Esophagus squamous epithelium (tissue), 5 donors: ENCODE measurements at places on chromosomes 5 and 9.

- DNase-seq = no peak
Observed at GRCh38 chr9:106038266-106039001, 344.1 kb downstream of the TMEM38B start.

GRCh38 chr9:133117271-133118178 lies 3.5 kb downstream of the RALGDS start:
- DNase-seq = no peak

DNA sequence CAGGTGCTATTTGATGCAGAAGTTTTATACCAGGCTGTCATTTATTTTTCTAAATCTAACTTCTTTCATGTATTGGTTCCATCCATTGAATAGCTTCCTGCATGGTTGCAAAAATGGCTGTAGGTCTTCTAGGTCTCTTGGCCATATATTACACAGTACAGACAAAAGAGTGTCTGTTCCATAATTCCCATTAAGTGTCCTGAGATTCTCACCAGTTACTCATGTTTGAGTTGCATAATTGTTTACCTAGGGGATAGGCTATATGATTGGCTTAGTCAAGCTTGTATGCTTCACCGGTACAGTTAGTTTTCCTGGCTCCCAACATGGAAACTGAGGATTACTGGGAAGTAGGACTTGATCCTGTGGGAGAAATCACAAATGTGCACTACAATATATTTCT lies 399.4 kb upstream of the NUDT12 start:
- no peak for DNase-seq

GRCh38 chr9:22645893-22646292 lies 199.3 kb downstream of the DMRTA1 start:
- DNase-seq = no peak

- no peak for DNase-seq
Observed at GRCh38 chr5:96187309-96188027, 225.8 kb upstream of the ELL2 start.

GRCh38 chr9:84327184-84327583 lies 13.4 kb downstream of the SLC28A3 start:
- DNase-seq = no peak

- DNase-seq = no peak
Observed at GRCh38 chr5:96459313-96460121, 26.5 kb upstream of the PCSK1 start.

GRCh38 chr9:15370466-15371447 lies 51.9 kb upstream of the SNAPC3 start:
- DNase-seq = no peak

DNA sequence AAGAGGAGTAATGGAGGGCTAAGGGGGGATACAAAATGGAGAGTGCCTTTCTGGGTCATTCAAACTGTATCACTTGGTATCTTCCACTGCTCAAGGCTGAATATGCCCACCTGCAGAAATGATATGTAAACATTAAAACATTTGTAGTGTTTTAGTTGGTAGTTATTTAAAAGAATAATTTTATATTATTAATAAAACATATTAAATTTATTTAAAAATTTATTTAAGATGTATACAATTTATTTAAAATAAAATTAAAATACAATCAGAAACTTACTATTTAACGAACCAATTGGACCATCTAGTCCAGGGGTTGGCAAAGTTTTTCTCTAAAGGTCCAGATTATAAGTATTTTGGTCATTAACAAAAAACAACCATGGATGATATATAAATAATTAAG lies 308.5 kb downstream of the PLK2 start:
- no peak for DNase-seq

GRCh38 chr9:109708451-109708945 lies 71.5 kb upstream of the PALM2AKAP2 start:
- DNase-seq = no peak

DNA sequence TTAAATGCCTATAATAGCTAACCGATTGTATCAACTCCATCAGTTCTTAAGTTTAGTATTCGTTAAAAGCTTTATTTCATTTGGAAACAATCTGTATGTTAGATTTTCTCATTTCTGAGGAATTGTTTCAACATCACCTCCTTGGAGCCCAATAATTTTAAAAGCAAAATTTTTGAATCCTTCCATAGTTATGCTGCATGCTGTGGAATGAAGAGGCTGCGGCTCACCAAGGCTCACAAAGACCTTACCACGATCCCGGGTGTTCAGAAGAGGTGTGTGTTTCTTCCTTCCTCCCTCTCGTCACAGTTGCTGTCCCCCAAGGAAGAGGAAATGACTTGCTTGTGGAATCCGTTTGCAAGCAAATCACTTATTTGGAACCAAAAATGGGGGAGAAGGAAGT lies 143.8 kb downstream of the FGF1 start:
- no peak for DNase-seq

- no peak for DNase-seq
Observed at GRCh38 chr5:931570-932145, 39.0 kb downstream of the TRIP13 start.

DNA sequence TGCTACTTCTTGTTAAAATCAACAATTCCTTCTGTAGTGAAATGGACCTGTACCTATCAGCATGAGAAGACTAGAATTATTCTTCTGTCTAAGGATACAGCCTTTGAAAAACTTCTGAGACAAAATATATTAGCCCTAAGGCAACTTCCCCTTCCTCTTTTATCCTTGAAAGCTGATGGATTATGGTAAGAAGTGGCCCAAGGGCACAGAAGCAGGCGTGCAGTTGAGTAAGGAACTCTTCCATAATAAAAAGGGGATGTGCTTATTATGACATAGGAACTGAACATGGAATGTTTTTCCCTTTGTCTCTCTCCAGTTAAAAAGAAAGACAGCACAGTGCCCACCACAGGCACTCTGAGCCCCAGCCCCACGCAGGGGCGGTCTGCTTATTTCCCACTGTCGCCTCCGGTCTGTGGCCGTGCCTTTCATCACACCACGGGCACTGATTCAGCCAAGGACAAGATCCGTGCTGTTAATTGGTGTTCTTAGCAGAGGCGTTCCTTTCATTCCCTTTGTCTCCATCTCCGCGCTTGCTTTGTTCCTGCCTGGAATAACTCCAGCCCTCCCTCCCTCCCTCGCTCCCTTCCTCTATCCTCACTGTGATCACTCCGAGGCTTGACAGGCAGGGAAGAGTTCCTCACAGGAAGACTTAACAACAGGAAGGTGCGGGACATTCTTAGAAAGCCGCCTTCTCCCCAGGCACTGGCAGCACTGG lies 135.9 kb upstream of the OTULINL start:
- DNase-seq = no peak

- no peak for DNase-seq
Observed at GRCh38 chr9:22415941-22416691, 30.5 kb upstream of the DMRTA1 start.

DNA sequence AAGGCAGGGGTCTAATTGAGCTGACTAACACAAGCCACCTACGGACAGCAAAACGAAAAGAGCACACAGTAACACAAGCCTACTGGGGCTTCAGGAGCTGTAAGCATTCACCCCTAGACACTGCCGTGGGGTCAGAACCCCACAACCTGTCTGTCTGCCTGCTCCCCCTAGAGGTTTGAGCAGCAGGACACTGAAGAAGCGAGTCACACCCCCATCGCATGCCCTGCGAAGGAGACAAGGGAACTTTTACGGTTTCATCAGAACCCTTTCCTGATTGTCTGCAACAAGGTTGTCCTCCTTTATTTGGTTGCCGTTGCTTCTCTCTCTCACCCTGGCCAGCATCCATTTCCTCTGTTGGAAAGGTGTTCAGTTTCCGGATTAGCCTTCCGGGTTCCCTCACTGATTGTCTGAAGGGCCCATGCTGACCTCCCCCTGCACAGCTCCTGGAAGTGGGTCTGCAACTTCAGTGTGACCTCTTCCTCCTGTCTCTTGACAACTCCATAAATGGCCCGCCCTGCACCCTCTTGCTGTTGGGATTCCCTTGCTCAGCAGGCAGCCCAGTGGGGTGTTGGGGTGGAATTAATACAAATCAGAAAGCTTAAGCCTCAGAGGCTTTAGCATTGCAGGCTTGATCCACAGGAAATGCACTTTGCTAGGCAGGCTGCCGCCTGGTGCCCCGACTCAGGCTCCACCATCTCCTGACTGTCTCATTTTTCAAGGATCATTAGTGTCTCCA lies 258.9 kb upstream of the TLE4 start:
- DNase-seq = no peak

DNA sequence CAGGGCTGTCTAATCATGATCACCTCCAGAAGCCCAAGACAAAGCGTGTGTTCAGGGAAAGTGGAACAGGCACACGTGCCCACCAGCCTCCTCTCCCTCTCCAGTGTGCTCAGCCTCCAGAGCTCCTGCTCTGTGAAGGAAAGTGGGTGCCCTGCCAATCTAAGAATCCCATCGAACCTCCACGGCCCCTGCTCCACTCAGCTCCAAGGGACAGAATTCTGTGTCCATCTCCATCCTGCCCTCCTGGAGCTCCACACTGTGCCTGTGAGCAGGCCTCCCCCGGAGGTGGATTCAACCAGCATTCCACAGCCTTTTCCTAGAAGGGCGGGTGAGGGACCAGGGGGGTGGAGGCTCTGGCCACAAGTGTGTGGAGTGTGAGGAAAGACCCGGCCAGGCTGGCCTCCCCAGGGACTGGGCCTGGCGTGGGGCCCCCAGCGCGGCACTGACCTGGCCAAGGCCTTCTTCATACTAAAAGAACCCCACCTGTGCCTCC lies 6.0 kb downstream of the EEIG1 start:
- no peak for DNase-seq

- DNase-seq = no peak
Observed at GRCh38 chr5:169796731-169797130, 159.7 kb downstream of the DOCK2 start.

GRCh38 chr5:61767231-61768080 lies 435.4 kb downstream of the ZSWIM6 start:
- DNase-seq = no peak

DNA sequence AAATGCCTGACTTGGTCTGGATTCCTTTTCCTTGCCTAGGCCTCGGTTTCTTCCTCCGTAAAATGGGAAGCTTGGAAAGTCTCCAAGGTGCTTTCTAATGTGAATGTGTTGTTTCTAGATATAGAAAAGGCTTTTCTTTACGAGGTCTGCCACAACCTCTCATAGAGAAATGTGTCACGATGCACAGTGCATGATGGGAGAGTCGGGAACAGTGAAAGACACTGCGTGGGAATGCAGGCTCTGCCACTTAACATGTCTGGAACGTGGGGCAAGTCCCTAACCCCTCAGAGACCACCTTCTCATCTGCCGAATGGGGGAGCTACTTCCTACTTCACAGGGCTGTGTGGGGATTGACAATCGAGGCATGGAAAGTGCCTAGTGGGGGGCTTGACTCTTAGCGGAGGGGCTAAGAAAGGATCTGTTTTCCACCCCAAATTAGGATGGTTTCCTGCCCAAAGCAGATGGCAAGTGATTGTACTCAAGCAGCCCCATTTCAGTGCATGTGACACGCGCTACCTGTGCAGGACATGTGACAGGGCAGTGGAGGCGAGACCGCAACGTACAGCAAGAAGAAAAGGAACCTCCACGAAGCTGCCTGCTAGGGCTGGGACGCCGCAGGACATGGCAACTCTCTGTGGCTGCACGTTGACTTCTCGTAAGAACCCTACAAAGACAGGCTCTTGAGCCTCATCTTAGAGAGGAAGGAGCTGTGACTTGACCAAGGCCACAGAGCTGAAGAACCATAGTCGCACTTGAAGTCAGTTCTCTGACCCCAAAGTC lies 115.2 kb downstream of the CRB2 start:
- DNase-seq = no peak

DNA sequence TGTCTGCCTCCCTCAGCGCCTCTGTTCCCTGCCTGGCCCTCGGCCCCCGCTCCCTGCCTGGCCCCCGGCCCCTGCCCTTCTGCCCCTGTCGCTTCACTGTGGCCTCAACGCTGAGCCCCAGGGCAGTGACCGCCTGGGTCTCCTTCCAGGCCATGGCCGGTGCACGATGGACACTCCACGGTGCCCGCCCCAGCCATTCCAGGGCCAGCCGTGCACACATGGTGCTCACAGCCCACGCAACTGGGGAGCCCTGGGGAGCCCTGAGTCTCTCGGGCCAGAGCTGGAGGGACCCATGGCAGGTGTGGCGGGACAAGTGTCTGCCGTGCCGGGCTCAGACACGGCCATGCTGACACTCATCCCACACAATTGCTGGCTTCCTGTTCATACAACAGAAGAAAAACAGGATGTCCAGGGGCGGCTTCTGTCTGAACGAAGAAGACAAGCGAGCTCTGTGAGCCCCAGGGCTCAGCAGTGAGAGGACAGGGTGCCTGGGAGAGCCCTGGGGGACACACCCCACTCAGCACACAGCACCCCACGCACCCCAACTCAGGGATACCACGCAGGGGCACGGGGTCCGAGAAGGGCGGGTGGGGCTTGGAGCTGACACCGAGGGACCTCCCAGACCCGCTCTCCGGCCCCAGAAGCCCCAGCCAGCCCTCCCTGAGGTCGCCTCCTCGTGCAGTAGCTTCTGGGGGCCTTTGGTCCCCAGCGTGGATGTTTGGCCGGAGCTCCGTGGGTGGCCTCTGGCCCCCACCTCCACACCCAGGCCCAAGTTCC lies 35.7 kb downstream of the EXD3 start:
- DNase-seq = no peak

GRCh38 chr5:135641734-135642487 lies 63.1 kb upstream of the CXCL14 start:
- no peak for DNase-seq

DNA sequence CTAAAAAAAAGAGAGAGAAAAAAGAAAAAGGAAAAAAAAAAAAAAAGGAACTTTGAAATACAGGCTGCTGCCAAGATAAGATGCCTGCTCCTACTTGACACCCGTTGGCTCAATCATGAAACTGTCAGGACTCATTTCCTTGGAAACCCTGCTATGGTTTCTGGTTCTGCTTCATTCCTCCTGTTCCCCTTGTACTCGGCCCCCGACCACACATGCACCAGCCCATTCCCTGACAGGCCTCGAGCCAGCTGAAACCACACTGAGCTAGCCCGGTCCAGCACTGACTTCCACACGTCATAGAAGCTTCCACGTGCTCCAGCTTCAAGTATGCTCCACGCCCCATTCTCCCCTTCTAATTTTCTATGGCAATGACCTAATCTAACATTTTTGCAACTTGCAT lies 93.2 kb downstream of the MYO10 start:
- DNase-seq = no peak

GRCh38 chr5:93915142-93915553 lies 173.7 kb upstream of the POU5F2 start:
- no peak for DNase-seq

DNA sequence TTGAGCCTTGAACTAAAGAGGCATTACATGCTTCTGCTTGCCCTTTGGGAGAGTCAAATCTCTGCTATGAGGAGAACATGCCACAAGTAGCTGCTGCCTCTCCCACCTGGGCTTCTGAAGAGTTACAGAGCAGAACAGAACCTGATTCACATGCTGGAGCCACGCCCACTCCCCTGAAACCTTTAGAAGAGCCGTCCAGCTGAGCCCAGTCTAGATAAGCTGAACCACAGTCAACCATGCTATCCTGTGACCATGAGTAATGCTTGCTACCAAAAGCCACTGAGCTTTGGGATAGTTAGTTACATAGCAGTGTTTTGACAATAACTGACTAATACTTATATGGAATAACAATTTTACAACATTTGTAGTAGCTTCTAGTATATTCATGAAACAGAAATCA lies 111.0 kb upstream of the VCAN start:
- no peak for DNase-seq

DNA sequence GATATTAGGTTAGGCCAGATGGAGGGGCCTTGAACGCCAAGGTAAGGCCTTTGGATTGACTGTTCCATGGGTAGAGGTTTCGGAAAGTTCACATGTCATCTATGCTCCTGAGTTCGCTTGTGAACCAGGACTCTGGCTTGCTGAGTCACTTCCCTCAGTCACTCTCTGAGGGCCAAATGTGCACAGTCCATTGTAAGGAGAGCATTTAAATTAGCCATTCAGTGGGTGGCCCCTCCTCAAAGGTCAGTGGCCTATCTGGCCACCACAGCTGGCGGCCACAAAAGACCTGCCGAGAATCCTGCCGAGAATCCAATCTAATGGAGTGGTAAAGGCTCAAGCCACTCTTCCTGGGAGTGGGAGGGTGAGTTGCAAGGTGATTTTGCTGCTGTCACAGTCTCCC lies 58.9 kb upstream of the ARAP3 start:
- DNase-seq = no peak
